ENCODE measurements at places on chromosomes 12 and 14.

DNA sequence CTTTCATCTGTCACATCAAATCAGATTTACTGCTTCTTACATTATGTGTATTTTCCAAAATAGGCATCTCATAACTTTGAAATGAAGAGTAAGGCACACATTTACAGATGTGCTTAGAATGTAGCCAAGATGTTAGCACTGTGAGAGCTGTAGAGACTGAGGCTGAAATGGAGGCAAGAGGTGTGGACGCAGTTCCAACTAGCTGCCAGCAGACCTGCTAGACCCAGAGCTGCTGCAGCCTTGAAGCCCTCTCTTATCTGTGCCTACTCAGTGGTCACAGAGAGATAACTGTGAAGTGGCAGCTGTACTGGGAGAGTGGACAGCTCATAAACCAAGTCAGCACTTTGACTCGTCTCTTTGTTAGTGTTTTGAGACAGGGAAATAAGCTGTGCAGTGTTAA lies 470.9 kb downstream of the CCER1 start:
- no peak for DNase-seq

DNA sequence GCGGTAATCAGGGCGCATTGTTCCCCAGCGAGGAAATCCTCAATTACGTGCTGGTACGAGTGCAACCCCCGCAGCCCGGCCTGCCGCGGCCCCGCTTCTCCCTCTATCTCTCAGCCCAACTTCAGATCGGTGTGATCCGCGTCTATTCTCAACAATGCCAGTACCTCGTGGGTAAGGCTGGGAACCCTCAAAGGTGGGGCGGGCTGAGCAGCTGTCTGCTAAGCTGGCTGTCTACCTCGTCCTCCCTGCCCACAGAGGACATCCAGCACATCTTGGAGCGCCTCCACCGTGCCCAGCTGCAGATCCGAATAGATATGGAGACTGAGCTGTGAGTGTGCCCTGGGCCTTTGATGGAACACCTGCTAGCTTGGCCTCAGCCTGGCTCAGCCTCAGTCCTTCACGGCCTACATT lies 996 bp downstream of the REC8 start:
- no peak for DNase-seq

DNA sequence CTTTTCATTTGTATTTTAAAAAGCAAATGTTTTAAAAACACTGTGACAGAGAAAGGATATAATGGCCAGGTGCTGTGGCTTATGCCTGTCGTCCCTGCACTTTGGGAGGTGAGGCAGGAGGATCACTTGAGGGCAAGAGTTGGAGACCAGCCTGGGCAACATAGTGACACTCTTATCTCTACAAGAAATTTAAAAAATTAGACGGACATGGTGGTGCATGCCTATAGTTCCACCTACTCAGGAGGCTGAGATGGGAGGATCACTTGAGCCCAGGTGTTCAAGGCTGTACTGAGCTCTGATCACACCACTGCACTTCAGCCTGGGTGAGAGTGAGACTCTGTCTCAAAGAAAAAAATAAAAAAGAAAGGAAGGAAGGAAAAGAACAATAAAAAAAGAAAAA lies 7.8 kb downstream of the RFX4 start:
- DNase-seq = no peak

- DNase-seq = no peak
Measured at GRCh38 chr14:34365309-34365915, 96.6 kb downstream of the SPTSSA start.

GRCh38 chr12:84929501-84929900 lies 16.9 kb upstream of the SLC6A15 start:
- DNase-seq = no peak

DNA sequence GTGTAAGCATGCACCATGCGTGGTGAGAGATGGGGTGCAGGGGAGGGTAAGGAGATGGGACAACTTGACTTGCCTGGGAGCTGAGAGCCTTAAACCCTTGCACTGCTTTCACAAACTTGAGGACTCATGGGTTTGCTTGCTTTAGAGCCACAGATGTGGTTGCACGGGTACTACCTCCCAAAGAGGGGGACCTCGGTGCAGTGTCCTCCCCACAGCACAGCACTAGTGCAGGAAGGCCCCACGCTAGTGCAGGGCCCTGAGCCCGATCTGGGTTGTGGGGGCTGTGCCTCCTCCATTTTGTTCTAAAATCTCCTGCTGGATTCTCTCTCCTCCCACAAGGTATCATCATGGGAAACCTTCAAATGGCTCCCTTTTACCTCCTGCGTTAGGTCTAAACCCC lies 11.2 kb downstream of the KRT72 start:
- no peak for DNase-seq

GRCh38 chr12:32451816-32452215 lies 52.5 kb downstream of the FGD4 start:
- no peak for DNase-seq

DNA sequence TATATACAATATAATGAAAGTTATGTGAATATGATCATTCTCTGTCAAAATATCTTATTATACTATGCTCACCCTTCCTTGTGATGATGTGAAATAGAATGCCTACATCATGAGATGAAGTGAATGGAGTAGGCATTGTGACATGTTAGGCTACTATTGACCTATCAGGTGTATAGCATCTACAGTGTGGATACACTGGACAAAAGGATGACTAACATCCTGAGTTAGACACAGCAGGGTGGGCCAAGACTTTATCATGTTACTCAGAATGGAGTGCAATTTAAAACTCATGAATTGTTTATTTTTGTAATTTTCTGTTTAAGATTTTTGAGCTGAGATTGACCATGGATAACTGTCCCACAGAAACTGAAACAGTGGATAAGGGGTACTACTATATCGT lies 53.4 kb upstream of the NAV3 start:
- DNase-seq = no peak

DNA sequence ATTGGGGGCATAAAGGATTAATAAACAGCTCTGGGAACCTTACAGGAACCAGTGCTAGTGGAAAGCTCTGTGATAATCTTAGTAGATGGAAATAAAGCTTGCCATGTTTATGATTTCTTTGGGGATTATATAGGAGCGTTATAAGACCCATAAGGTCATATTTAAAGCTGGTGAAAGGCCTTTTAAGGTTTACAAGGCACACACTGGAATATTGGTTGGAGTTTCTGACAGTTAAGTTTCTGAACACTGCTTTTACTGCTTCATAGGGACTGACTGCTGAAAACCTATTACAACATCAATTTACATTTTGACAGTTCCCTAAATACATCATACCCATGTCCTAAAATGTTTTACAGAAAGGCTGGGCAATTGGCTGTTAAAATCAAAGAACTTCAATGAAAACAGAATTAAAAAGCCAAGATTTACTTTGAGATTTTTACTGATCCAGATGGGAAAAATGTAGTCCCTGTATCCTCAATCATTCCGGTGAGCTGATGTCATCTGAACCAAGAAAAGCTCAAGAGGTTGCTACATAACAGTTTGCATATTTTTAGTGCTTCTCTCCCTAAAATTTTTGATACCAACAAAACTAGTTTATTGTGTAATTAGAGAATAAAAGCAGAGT lies 153.7 kb upstream of the IGF1 start:
- no peak for DNase-seq

DNA sequence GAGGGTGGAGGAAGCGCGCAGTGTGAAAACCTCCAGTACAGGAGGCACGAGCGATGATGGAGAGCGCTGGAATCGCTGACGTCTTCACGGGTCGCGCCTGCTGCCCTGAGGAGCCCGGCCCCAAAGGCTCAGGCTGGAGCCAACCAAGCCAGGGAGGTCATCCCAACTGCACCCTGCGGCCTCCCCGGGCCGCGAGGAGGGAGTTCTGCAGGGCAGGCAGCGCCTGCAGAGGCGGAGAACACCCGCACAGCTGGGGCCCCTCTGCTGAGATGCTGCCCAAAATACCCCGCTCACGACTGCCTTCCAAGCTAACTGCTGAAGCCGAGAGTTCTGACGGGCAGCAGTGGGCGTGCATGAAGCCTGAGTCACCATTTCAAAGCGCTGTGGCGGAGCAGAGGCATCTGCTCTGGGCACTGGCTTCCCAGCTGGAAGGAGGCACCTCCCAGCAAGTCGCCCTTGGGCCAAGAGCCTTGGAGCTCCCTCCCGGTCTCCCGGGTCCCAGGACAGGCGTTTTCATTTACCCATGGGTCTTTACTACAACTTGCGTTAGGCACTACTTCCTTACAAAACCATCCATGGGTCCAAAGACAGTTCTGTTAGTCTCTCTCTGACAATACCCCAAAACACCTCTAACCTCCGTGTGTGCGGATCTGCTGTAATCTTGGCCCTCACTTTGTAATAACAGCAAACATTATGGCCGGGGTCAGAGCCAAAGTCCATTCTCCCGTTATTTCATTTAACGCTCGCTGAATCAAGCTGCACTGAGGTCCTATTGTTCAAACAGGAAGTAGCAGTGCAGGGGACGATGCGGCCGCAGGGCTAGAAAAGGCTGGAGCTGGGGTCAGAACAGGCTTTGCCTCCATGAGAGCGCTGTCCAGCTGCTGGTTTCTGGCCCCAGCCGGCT lies 60.1 kb upstream of the RIMBP2 start:
- peak; percentile 77 for DNase-seq

DNA sequence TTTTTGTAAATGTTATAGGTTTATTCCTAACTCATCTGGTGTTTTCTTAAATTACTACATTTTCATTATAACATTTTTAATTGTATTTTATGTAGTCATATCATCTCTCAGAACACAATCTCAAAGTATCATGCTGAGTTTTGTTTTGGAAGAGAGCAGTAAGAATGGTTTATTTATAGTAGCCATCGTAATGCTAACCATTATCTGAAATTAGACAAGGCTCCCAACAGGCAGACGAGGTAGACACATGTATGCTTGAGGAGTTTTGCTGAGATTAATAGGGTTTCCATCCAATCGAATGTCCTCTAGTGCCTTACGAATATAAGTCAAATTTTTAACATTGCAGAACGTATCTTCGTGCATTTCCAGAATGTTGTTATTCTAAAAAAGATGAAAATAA lies 9.0 kb upstream of the CCER1 start:
- DNase-seq = no peak

- DNase-seq = no peak
Measured at GRCh38 chr12:111424189-111424792, 18.6 kb downstream of the SH2B3 start.

DNA sequence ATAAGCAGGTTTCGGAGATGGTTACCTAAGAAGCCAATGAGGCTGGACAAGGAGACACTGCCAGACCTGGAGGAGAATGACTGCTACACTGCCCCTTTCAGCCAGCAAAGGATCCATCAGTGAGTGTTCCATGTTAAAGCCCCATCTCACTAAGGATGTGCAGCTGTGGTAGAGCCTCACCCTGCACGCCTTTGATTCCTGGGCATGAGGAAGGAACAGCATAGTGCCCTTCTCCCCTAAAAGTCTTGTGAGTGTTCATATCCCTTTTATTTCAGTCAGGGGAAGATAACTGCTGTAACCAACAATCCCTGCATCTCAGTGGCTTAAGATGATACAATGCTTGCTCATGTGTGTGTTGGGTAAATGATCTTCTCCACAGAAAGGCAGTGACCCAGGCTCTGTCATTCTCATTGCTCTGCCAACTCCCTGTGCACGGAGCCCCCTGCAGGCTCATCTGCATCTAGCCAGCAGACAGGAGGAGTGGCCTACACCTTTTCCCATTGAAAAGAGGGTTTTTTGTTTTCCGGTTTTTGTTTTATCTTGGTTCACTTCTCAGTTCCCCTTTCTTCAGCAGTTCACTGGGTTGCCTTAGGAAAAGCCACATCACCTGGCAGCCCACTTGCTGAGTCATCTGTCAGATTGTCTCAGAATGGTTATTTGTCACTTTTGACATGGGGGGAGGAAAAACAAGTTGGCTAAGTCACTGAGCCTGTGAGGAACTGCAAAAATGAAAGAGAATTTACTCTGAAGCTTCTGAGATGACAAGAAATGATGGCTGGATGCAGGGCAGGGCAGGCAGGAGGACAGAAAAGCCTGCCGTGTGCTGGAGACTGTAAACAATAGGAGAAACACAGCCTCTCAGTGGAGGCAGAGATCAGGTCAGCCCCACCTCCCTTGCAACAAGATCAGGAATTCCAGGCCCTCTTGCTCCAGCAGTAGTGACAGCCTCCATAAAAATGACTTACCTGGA lies 193.3 kb downstream of the ANO4 start:
- peak; percentile 5 for DNase-seq

DNA sequence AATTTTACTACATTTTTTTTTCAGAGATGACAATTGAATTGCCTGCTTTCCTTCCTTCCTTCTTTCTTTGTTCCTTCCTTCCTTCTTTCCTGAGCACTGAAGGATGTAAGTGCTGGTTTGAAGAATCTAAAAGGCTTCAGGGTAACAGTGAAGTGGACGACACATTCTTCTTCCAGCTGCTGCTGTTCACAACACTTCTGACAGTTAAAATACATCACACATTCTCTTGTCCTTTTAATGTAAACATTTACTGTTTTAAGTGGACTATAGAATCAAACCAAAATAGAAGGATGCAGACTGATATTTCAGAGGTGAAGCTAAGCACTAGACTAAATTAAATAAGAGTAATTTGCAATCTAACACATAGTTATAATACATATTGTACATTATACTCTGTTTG lies 151.5 kb downstream of the MSRB3 start:
- no peak for DNase-seq

DNA sequence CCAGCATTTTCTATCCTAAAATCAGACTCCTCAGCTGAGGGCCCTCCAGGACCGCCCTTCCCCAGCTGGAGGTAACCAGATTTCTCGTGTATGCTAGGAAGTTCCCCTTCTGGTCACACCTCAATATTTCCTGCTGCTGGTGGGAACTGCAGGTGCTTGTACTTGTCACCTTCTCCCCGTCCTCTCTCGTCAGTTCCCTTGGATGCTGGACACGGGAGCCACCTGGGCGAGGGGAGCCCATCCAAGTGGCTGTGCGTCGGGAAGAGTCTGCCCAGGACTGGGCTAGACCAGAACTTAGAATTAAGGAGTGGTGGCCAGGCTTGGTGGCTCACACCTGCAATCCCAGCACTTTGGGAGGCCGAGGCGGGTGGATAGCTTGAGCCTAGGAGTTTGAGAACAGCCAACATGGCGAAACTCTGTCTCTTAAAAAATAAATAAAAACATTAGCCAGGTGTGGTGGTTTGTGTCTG lies 23.2 kb upstream of the KIF26A start:
- DNase-seq = no peak

- no peak for DNase-seq
Measured at GRCh38 chr12:119222222-119222951, 43.7 kb downstream of the HSPB8 start.

- peak; percentile 78 for DNase-seq
Measured at GRCh38 chr12:51424662-51425539, at the start of gene SLC4A8. Gene SLC4A8 (plus strand): TSS chr12:51424831. CDS start chr12:51424988, 157 bp downstream.

- DNase-seq = no peak
Measured at GRCh38 chr12:52120951-52121823, 41.7 kb downstream of the SMIM41 start.

DNA sequence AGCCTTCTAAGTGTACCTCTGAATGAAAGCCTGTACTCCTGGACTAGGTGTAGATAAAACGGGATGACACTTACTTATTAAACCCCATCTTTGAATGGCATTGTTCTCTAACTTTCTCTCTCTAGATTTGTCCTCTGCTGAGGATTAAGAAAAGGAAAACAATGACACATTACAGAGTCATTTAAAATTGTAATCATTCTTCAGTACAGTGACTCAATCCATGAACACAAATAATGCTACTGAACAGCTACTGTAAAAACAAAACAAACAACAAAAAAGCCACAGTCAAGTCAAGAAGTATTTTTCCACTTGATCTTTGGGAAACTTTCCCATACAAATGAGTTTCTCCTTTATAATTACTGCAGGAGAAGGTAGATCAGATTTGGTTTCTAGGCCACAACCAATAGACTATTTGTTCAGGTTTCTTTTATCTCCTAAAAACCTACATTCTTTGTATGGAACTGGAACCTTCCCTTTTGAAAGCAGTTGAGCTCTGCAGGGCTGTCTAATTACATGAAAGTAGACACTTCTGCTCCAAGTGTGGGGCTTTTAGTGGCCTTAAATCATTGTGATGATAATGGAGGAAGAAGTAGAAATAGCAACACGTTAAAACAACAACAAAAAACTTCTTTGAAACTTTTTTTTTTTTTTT lies 219.1 kb downstream of the ESR2 start:
- no peak for DNase-seq

Measured in stimulated activated CD4-positive, alpha-beta T cell treated with anti-CD3 and anti-CD28 coated beads, Interleukin-1b, Interleukin-23, amount 100 ng/mL, for 48 hours (primary cell).